ENCODE measurements at places on chromosomes 12 and 14. TPM values are rescaled to one million over a fixed set of nuclear protein-coding genes. Genes with fewer than 3 reads are reported as not detected.

DNA sequence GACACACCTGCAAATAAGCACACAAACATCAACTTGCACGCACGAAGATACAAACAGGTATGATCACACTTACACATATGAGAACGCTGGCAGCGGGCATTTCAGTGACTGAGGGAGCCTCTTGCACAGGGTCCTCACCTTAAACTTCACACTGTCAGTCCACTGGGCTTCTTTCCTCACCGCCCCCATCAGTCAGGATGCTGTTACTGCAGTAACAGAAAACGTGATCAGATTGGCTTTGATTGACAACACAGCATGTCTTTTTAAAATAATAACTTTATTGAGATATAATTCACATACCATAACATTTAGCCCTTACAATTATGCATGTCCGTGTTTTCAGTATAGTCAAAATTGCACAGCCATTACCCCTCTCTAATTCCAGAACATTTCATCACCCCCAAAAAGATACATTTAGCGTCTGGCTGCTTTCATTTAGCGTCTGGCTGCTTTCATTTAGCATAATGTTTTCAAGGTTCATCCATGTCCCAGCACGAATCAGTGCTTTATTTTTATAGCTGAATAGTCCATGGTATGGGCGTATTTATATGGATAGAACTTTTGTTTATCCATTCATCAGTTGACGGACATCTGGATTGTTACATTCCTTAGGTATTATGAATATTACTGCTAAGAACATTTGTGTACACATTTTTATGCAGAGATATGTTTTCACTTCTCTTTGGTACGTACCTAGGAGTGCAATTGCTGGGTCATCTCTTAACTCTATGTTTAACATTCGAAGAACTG, 8.4 kb downstream of the CCDC197 start:
- DNase-seq: no peak

- no peak for DNase-seq
Observed at GRCh38 chr12:39065455-39065854, 160.1 kb upstream of the CPNE8 start.

DNA sequence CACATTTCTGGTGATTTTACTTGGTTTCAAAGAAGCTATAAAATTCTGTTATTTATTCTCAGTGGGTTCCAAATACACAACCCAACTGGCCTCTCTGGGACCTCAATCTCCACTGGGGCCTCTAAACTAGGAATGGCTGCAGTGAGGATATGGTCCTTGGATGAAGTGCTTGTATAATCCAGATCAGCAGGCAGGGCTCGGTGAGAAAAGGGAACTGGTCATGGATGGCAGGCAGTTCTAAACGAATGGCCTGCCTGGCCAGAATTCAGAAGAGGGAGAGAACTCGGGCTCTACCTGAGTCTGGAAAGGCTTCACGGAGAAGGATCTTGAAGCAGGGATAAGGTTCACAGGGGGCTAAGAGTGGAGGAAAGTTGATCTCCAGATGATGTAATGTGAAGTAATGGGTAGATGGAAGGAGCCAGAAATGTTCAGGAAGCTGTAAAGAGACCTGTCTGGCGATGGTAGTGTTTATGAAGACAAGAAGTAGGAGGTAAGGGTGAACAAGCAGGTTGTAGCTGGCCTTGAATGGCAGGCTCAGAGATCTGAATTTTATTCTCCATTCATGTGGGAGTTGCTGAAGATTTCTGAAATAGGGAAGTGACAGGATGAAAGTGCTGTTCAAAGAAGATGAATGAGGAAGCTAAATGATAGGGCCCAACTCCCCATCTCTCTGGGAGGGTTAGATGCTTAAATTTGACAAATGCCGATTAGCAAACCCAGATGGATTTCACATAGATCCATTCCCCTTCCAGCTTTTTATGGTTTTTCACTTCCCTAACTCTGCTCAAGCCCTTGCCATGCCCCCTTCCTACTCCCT, 31.5 kb upstream of the ANO6 start:
- no peak for DNase-seq

DNA sequence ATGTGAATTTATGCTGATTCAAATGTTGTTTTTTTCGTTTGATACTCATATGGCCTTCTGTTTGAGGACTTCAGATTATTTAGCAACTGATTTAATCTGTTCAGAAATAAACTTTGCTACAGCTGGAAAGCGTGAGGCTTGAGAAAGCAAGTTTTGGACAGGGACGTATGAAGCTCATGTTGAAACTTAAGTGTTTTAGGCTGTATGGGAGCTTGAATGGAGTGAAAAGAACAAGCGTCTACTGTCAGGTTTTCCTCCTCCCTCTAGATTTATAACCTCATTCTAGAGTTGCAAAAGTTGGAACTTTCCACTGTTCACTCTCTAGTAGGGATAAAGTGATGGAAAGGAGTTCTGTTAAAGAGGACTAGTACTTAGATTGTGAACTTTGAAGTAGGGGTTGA, 1.0 kb downstream of the PRPF39 start:
- peak; percentile 37 for DNase-seq

The CLEC9A gene
- 0.82 TPM for total RNA-seq

The ZFP36L1 gene
- total RNA-seq: 282 TPM

- peak; percentile 96 for DNase-seq
Observed at GRCh38 chr14:68444449-68445168, 348.3 kb downstream of the ZFP36L1 start.

The MRPL52 gene
- total RNA-seq: 36.8 TPM

DNA sequence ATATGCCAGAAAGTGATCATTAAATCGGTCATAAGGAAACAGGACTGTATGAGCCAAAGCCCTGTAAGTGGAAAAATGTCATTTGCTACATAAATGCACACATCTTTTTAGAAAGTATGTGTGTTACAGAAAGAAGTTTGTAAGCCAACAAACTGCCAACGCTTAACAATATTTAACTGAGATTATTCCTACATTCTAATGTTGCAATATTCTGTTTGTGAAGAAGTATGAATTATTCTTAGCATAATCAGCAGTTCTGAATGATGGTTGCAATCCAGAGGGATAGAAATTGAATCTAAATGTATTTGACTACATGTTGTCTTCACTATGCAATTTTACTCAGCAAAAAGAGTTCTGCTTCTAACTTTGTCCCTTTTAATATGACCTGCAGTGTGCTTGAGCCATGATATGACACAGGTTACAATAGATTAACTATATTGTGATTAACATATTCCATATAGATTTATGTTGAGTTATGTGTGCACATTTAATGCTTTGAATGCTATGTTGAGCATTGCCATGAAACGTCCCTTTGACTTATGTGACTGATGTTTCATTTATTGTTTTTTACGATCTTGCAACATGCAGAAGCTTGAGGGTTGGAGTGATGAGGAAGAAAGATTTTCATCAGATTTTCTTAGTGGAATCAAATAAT, 66.8 kb upstream of the PTPRQ start:
- no peak for DNase-seq

DNA sequence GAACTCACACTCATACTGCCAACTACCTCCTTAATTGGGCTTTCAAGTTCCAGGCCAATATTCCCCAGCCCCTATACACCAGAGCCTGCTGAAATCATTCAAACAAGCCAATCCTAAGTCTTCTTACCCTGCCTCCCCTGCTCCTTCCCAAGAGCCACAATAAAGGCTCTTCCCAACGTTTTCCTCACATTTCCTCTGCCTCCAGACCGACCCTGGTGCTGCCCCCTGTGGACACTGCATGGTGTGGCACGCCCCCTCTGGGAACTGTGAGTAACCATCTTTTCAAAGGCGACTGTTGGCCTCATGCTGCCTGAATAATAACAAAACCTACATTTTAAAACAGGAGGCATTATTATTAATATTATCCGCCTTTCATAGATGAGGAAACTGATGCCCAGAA, 111.6 kb upstream of the NOS1 start:
- peak; percentile 10 for DNase-seq

DNA sequence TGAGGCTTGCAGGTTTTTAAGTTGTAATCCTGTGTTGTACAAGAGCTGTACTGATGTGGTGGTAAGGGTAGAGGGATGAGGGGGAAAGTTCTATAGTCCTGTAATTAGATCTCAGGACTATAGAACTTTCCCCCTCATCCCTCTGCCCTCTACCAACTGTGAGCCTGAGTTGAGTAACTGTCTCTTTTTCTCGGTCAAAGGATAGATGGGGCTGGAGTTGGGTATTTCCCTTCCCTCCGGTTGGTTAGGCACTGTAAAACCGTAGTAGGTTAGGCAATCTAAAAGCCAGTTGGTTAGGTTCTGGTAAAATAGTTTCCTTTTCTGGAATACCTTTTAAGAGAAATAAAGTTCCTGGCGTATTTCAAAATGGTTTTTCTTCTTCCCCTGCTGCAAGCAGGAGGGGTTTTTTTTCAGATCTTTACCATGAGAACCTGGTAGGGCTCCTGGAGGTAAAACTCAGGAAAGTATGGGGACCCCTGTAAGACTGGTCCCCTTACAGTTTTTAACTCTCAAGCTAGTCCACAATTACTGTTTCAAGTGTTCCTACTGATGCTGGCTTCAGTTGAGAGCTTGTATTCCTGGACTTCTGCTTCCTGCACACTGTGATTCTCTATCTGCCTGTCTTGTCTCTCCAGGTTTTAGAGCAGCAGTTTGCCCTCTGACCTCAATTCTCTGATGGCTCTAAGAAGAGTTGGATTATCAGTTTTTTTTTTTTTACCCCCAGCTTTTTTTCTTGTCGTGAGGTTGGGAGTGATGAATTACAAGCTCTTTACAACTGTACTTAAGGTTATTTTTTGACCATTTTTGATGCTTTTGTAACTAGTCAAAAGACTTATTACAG, 58.7 kb downstream of the FUT8 start:
- DNase-seq: no peak

DNA sequence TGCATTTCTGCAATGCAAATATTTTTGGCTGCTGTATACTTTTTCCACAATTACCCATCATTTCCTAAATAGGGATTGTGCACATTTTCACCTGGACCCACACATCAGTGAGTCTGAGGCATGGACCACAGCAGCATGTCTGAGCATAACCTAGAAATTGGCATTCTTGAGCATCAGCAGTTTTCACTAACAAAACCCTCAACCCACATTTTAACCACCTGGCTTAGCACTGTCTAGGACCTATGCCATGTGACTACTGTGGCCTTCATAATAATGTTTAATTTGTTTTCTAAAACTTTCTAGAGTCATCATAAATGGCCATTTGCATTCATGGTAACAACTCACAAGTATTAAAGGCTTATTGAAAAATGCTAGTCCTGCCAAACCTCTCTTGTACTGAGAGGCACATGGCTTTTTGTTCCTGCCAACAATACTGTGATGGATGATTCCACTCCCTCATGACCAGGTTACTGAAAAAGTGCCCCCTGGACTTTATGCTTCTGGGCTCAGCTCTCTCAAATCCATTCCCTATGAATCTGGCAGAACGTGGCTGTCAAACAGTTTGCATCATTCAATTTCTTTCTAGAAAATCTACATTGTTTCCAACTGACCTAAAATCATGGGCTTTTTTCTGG, 240.0 kb downstream of the MDGA2 start:
- no peak for DNase-seq

- DNase-seq: no peak
Observed at GRCh38 chr12:50043854-50044253, 13.5 kb upstream of the ASIC1 start.

The TMEM253 gene
- total RNA-seq: not detected

GRCh38 chr14:70619708-70620107, 19.3 kb upstream of the MED6 start:
- no peak for DNase-seq

The CFAP54 gene
- 1.6 TPM for total RNA-seq

DNA sequence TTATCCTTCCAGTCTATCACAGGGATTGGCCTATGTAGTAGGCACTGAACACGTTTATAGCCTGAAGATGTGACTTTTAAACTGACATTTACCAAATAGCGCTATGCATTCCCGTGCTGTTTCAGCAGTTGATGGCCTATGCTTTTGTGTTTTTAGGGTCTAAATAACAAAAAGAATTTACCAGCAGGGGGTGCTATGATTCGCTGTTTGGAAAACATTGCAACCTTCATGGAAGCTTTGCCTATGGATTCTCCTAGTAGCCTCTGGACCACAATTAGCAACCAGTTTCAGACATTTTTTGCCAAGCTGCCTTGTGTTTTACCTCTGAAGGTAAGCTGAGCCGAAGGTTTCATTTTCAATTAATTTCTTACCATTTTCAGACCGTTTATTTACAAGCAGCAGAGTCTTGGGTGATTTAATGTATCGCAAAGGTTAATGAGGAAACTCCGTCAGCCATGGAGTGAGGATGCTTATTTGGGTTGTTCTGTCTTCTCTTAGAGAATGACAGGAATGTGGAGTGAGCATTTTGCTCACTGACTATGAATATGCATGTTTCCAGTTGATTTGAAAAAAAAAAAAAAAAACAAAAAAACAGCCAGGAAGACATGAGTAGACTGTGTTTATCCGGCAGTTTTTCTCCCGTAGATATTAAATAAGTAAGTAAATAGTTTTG, 133.1 kb downstream of the PRIMA1 start:
- DNase-seq: peak; percentile 90

The CD4 gene
- 3.7 TPM for total RNA-seq

GRCh38 chr12:55041345-55042055, 21.7 kb downstream of the NEUROD4 start:
- DNase-seq: no peak
